ENCODE measurements at places on chromosomes 7 and 10.
A peak's percentile ranks its signal among the peaks of the same experiment; 100 is the strongest.

GRCh38 chr10:4344492-4344994 is 481.5 kb upstream of the AKR1E2 start:
- DNase-seq: no peak

DNA sequence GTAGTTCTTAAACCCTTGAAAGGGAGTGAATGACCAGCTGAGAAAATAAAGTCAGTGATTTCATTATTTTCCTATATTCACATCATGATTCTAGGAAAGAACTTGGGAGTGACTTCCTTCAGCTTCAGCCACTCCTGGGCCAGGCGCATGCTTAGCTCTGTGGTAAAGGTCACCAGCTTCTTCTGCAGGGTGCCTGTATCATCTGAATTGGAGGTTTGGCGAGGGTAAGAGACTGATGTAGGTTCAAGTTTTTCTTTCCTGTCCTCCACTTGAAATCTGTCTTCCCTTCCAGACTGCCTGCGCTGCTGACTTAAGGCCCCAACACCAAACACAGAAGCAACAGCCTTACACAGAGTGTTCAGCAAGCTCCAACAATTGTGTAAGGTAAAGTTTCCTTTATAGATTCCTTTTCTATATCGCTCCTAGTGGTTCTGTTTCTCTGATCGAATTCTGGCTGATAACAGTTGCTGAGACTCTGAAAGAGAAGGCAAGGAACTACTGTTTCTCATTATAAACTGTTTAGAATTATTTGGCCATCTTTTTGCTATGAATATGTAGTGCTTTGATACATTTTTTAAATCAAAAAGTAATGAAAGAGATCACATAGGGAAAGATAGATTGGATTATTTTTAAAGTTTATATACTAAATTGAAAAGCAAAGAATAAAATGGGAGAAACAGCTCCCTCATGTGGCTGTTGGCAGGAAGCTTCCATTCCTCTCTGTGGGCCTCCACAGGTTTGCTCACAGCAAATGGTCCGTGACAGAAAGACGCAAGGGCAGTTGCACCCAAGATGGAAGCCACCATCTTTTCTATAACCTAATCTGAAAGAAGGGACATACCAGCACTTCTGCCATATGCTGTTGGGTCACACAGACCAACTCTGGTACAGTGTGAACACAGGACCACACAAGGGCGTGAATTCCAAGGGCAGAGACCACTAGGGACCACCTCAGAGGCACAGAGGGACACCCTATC is 14.0 kb downstream of the GATAD1 start:
- DNase-seq: peak; percentile 48

GRCh38 chr10:3445648-3446047 is 273.1 kb upstream of the PITRM1 start:
- no peak for DNase-seq

DNA sequence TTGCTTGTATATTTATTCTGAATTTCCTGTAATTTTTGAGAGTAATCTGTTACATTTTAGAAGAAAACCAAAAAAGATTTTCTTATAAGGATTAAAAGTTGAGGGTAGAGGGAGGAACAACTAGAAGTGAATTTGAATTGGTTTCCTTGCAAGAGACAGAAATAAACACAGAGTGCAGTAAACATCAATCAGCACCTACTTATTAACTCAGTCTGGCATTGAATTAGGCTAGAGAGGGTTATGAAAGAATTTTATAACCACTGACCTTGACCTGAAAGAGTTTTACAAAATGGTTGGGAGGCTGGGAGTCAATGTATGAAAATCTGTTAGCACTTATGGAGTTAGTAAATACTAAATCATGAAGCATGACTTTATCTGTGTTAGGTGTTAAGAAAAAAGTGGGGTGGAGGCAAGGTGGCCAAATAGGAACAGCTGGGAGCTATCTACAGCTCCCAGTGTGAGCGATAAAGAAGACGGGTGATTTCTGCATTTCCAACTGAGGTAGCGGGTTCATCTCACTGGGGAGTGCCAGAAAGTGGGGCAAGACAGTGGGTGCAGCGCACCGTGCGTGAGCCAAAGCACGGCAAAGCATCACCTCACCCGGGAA is 106.5 kb downstream of the PDE1C start:
- no peak for DNase-seq

- DNase-seq: no peak
Observed at GRCh38 chr10:52128056-52128683, 185.9 kb upstream of the DKK1 start.

GRCh38 chr10:11520892-11521291 is 90.6 kb downstream of the USP6NL start:
- no peak for DNase-seq

Data from HuH-7 (cell line).